Stimulated activated CD4-positive, alpha-beta T cell treated with anti-CD3 and anti-CD28 coated beads, Interleukin-15, amount 100 ng/mL, for 1 hour (primary cell): ENCODE measurements at places on chromosomes 5 and 9.
A peak's percentile ranks its signal among the peaks of the same experiment; 100 is the strongest.

DNA sequence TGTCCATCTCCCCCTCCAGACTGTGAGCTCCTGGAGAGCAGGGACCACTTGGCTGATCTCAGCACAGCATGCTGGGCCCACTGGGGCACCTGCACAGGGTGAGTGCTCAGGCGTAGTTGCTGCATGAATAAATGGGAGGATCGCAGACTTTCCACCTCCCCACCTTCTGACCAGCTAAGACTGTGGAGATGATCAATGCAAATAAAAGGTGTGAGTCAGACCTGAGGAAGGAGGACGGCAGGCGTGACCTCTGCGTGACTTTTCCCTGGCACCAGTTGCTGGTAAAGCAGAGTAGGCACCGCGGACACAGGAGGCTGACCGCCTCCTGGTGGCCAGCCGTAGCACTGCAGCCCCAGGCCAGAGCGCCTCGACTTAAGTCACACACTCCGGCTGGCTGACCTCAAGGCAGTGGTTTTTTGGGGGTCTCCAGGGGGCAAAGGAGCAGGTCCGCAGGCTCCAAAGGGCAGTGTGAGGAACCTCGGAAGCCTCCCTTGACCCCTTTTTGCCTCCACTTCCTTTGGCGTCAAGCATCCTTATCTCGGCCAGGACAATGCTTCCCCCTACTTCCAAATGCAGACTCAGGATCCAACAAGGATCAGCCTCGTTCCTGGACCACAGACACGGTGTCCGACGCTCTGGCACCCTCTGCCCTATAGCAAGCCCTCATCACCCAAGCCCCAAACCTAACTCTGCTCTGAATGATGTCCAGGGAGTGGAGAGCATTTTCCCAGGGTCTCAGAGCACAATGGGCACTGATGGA, 12.7 kb upstream of the TDRD7 start:
- peak; percentile 61 for DNase-seq

DNA sequence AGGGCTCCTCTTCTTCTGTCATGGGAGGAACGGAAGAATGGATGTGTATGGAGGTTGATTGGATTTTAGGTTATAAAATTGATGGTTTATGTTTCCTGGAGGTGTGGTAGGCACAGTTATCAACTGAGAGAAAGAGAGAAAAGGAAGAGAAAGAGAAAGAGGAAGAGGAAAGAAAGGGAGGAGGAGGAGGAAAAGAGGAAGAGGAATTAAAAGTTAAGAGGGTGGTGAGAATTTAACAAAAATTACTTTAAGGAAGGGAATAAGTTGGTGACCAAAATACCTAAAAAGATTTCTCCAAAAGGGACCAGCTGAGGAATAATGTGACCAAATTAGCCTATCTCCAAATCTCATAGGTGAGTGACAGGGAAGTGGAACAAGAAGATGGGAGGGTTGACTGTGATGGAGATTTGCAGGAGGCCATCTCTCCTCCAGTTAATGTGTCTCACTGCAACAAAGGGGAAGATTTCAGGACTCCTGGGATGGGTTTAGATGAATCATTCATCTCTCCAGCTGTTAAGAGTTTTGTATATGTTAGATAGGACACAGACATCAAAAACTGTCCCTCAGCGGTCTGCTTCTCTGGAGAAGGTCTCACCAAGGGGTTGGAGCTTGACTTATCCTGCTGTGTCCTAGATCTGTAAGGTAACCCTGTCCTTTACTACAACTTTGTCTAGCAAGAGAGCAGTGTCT, 76.0 kb upstream of the TMC1 start:
- no peak for DNase-seq

GRCh38 chr9:131407717-131408195, 13.9 kb downstream of the PRRC2B start:
- no peak for DNase-seq

GRCh38 chr9:75995066-75995465, 104.6 kb downstream of the PCSK5 start:
- DNase-seq, result no peak

DNA sequence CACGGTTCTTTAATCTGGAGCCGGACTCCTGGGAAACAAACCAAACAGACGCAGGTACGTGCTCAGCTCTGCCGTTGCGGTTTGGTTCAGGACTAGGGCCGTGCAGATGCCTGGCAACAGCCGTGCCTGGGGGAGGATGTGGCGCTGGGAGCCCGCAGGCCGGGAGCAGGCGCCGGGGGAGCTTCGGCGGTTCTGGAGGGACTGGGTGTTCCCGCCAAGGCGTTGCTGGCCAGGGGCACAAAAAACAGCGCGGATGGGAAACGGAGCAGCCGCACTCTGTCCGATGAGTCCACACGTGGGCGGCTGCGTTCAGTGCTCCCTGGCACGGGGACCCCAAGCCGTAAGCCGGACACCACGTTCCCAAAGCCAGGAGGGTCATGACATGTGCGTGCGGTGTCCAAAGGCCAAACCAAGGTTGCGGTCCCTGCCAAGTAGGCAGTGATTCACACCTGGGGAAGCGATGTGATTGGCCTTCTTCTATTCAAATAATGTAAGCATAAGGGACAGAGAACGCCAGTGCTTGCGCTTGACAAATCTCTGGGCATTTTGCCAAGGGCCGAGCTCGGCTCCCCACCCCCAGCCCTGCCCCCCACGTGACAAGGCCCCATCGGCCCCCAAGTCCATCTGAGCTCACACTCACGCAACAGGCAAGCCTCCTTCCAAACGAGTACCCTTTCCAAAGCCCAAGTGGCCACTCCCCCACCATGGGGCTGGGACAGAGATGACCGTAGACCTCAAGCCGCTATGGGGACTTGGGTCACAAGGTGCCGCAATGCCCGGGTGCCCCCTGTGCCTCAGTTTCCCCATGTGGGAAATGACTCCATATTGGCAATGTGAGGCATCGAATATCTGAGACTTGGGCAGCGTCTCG, 49.7 kb upstream of the NKD2 start:
- no peak for DNase-seq

DNA sequence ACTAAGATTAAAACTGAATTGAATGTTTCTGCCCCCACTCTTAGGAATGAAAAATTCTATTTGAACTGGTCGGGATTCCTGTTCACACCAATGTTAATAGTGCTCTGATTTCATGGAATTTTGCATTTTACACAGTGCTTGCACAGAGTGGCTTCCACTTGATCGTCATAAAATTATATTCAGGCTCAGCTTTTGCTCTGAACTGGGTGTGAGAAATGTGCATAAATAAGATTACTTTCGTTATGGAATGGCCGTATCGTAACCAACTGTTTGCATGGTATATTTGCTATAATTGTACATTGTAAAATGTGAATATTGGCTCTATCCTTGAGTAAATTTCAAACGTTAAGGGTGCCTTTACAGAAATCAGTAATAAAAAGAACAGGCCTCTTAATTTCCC, 240.9 kb downstream of the RFK start:
- DNase-seq, result no peak

- DNase-seq, result no peak
These were observed 494.8 kb upstream of the WWC1 start for GRCh38 chr5:167796672-167797071.

DNA sequence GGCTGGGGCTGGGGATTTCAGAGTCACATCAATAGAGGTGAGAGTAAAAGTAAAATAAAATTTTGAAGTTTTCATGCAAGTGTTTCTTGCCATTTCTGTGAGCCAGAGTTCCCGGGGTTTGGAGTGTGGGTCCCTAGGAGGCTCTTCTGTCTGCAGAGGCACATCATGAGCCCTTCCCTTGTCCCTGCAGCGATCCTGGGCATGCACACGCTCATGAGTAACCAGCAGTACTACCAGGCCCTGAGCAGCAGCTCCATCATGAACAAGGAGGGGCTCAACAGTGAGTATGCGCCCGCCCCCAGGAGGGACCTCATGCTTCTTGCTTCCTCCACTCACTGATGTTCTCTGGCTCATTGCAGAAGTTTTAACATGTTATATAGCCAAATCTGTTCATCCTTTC, 61.1 kb downstream of the TMOD1 start:
- DNase-seq, result no peak

GRCh38 chr5:75446068-75446467, 65.4 kb downstream of the CERT1 start:
- no peak for DNase-seq

GRCh38 chr5:98638701-98639100, 134.8 kb upstream of the RGMB start:
- DNase-seq, result no peak

DNA sequence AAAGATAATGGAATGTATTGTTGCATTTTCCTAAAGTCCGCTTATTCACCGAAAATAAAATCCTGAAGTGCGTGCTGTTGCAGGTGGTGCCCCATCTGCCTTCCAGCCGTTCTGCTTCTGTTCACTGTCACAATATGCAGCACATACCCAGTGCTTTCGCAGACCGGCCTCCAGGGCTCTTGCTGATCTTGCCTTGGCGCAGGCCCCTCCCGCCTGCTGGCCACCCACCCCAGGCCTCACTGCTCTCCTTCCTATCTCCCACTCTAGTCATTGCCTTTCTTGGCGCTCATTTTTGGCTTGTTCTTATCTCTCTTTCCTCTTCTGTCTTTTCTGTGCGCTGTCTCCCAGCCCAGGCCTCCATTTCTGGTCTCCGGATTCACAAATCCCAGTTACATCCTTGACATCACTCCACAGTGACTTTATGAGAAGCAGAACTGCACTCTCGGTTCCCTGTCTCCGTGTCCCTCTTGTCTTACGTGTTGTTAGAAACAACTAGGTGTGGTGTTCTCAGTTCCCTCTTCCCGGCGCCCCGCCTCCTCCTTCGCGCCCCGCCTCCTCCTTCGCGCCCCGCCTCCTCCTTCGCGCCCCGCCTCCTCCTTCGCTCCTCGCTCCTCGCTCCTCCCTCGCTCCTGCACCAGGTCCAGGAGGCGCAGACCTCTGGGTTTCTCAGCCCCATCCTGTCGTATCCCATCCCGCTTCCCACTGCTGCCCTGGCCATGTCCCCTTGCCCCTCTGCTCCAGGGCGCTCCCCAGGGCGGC, 201.7 kb upstream of the OTULINL start:
- no peak for DNase-seq

- DNase-seq, result no peak
These were observed 94.5 kb upstream of the SHB start for GRCh38 chr9:38163518-38163917.

DNA sequence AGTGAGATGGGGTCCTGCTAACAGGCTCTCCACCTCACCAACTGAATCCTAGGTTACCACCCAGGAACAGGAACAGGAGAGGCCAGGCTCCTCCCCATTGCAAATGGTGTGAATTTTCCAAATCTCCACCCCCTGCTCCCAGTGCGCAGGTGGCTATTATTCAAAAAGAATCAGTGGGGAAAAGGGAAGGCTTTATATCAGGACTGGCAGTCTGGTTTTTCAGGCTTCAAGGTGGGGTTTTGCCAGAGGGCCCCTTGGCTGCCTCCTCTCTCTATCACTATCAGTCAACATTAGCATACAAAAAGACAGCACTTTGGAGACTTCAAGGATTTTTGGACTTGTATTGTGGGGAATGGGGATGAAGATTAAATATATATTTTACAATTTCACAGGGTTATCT, 1817.6 kb upstream of the C9orf72 start:
- DNase-seq, result no peak

DNA sequence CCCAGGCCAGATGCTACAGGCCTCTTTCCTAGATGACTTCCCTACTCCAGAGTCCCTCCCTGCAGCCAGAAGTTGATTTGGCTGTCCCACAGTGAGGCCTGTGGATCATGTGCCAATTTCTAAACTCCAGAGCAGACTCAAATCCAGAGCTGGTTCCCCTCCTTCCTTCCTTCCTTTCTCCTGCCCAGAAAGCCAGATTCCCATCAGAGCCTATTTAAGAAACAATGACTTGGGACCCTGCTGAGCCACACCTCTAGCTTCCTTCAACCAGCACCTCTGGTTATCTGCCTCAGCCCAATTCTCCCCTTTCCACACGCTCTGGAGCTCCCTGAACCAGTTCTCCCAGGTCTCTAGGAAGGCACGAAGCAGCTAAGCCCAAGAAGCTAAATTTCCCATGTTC, 7.2 kb downstream of the FAM219A start:
- DNase-seq, result no peak

DNA sequence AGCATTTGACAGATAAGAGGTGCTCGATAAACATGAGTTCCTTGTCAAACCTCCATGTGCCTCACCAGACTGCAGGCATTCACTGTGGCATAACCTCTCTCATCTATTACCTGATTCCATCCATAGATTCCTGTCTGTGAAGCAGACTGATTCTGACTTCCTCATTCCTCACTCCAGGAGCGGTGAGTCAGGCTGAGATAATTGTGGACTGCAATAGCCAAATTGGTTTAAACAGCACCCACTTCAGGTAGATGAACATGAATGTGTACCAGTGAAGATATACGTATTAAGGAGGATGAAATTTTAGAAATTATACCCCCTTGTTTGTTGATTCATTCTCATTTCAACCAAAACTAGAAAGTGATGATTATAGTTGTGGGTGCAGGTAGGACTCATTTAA, 391.2 kb downstream of the HINT1 start:
- no peak for DNase-seq

- DNase-seq, result no peak
These were observed 578 bp upstream of the TNFAIP8 start for GRCh38 chr5:119355244-119355638.

DNA sequence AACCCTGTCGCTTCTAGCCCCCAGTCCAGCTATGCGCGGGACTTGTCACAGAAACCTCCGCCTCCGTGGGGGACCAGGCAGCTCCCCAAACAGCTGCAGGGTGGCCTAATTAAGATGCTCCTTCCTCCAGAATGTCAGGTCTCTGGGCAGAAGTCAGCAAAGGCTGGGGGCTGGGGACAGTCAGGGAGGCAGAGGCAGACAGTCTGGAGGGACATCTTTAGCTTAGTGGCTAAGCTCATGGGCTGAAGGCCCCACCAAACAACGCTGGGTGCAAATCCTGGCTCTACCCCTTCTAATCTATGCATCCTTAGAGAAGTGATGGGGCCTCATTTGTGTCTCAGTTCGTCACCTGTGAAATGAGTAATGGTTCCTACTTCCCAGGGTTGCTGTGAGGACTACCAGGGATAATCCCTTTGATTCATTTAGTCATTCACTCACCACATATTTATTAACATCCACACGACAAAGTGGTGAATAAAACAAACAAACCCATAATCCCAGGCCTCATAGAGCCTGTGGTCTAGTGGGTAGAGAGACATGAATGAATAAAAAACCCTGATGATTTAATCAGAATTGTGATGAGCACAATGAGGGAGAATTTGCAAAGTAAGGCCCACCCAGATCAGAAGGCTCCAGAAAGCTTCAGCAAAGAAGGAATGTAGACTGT, 20.2 kb upstream of the MED27 start:
- no peak for DNase-seq

GRCh38 chr9:88789785-88790184, 201.5 kb upstream of the S1PR3 start:
- no peak for DNase-seq
